ENCODE measurements at places on chromosomes 2 and 18.

- peak overlapping the region; percentile 8 for H3K4me3 ChIP-seq
- H3K27me3 ChIP-seq = no peaks in the 10 kb centered on the region
- no peaks in the 10 kb centered on the region for H3K36me3 ChIP-seq
- peak overlapping the region; percentile 59 for H3K27ac ChIP-seq
Measured at GRCh38 chr2:85996591-85996990, 107.8 kb upstream of the ST3GAL5 start.

GRCh38 chr2:210557721-210558120 lies 1.3 kb downstream of the CPS1 start:
- no peak overlapping the region for H3K4me3 ChIP-seq
- peaks cover 5% of the 10 kb centered on the region for H3K27me3 ChIP-seq
- H3K4me1 ChIP-seq = no peaks in the 10 kb centered on the region
- DNase-seq = no peak
- H3K36me3 ChIP-seq = no peaks in the 10 kb centered on the region
- H3K27ac ChIP-seq = no peak overlapping the region

GRCh38 chr2:14234911-14235310 lies 397.6 kb upstream of the LRATD1 start:
- DNase-seq = no peak
- no peak overlapping the region for H3K4me3 ChIP-seq
- no peaks in the 10 kb centered on the region for H3K36me3 ChIP-seq
- no peaks in the 10 kb centered on the region for H3K27me3 ChIP-seq
- no peak overlapping the region for H3K27ac ChIP-seq

GRCh38 chr18:25876330-25876948 lies 214.0 kb downstream of the SS18 start:
- H3K27me3 ChIP-seq = peaks cover 8% of the 10 kb centered on the region
- no peak overlapping the region for H3K4me3 ChIP-seq
- H3K36me3 ChIP-seq = no peaks in the 10 kb centered on the region

DNA sequence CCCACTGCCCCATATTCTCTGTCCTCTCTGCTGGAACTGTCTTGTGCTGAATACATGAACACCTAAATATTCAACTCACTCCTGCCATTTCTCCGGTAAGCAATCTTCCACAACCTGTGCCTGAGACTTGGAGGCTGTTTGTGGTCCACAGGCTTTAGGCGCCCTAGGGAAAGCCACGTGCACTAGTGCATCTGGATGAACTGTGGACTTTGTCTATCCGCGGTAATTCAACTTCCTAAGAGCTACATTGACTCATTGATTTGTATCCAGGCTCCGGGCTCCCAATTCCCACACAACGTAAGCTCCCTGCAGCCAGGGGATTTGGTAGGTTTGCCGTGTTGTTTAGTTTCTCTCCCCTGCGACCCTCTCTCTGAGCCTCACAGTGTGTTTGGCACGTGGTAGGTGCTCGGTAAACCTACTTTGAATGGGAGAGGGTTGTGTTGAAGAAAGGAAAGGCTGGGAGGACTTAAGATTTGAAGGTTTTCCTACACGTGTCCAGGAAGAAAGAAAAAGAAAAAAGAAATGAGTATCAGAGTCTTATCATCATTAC lies 718.2 kb downstream of the DPP10 start:
- H3K4me3 ChIP-seq = no peak overlapping the region
- peaks cover 11% of the 10 kb centered on the region for H3K27me3 ChIP-seq
- no peak overlapping the region for H3K27ac ChIP-seq
- no peak for DNase-seq
- H3K36me3 ChIP-seq = no peaks in the 10 kb centered on the region

- H3K4me3 ChIP-seq = no peak overlapping the region
- H3K36me3 ChIP-seq = no peaks in the 10 kb centered on the region
- DNase-seq = no peak
- no peaks in the 10 kb centered on the region for H3K4me1 ChIP-seq
- no peak overlapping the region for H3K27ac ChIP-seq
Measured at GRCh38 chr2:235850771-235851551, 317.2 kb downstream of the GBX2 start.

DNA sequence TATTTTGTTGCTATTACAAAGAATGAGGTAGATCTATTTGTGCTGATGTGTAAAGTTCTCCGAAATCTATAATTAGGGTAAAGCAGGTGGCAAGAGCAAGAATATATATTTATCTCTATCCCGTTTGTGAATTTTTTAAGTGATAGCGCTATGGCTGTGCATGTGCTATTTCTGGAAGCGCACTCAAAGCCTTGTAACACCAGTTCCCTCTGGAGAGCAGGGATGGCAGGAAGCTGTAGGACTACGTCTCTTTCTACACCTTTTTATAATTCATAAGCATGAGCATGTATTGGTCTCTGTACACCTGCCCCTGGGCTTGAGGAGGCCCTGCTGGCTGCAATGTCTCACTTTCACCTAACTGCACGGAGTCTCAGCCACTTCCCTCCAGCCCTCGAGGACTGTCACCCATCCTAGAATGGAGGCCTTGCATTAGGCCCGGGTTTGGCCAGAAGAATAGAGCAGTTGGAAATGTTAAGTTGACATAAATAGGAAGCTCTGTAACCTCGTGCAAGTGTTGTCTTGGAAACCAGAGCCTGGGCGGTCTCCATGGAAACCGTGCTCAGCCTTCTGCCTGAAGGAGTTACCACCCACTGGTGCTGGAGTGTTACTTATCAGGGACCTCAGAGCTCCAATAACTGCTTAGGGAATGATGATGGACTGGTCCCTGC lies 20.9 kb downstream of the ITM2C start:
- H3K27me3 ChIP-seq = no peaks in the 10 kb centered on the region
- H3K4me3 ChIP-seq = no peak overlapping the region
- H3K27ac ChIP-seq = peak overlapping the region; percentile 17
- no peaks in the 10 kb centered on the region for H3K36me3 ChIP-seq

GRCh38 chr2:210558708-210559107 lies 2.3 kb downstream of the CPS1 start:
- no peaks in the 10 kb centered on the region for H3K36me3 ChIP-seq
- no peak overlapping the region for H3K27ac ChIP-seq
- no peak for DNase-seq
- peaks cover 5% of the 10 kb centered on the region for H3K27me3 ChIP-seq
- H3K4me1 ChIP-seq = no peaks in the 10 kb centered on the region
- H3K4me3 ChIP-seq = no peak overlapping the region

DNA sequence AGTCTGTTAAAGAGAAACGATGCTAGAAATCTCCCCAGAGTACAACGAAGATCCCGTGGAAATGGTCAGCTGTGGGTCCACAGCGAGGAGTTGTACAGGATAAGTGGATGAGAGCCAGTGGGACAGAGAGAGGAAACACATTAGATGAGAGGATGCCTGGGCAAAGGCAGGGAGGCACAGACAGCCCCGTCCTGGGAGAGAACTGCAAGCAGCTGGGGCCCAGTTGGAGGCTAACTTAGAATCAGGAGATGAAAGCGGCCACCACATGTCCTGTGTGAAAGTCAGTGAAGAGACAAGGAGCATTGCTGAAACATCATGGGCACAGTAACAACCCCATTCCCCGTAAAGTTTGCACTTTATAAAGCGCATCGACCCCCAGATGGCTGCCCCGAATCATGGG lies 157.5 kb downstream of the RAPGEF4 start:
- H3K4me1 ChIP-seq = no peaks in the 10 kb centered on the region
- H3K27me3 ChIP-seq = peaks cover 11% of the 10 kb centered on the region
- no peaks in the 10 kb centered on the region for H3K36me3 ChIP-seq
- no peak for DNase-seq
- H3K4me3 ChIP-seq = no peak overlapping the region

GRCh38 chr18:63730773-63731172 lies 28.0 kb downstream of the SERPINB11 start:
- H3K27ac ChIP-seq = no peak overlapping the region

DNA sequence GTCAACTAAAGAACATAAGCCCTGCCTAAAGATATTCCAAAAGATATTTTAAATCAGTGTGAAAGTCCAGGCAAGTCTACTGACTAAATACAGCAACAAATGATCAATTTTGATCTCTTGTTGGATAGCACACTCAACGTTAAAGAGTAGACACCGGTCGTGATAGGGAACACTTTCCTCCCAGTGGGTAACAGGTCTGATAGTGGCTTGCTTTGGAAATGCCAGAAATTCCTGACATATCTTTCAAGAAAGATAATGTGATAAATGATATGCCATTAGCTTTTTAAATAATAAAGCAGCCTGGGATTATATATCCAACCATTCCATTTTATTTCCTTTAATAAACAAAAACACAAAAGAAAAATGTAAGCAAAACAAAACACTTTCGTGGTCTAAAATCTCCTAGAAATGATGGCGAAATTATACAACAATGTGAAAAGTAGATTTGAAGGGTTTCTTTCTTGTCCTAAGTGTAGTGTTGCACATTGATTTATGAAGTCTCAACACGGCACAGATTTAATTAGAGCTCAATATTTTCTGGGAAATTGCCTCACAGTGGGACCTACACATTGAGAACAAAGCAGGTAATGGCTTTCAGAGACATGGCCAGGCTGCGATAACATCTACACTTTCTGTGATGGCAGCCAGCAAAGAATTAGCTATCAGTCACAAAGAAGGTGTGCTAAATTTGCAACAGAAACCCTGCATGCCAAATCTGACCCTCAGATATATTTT lies 158.6 kb downstream of the PPP1R1C start:
- no peaks in the 10 kb centered on the region for H3K36me3 ChIP-seq
- no peaks in the 10 kb centered on the region for H3K27me3 ChIP-seq
- no peak overlapping the region for H3K27ac ChIP-seq
- DNase-seq = no peak

- H3K4me1 ChIP-seq = peaks cover 8% of the 10 kb centered on the region
- H3K27ac ChIP-seq = no peak overlapping the region
- no peak for DNase-seq
- H3K36me3 ChIP-seq = no peaks in the 10 kb centered on the region
Measured at GRCh38 chr18:10059610-10060468, 146.0 kb downstream of the VAPA start.

DNA sequence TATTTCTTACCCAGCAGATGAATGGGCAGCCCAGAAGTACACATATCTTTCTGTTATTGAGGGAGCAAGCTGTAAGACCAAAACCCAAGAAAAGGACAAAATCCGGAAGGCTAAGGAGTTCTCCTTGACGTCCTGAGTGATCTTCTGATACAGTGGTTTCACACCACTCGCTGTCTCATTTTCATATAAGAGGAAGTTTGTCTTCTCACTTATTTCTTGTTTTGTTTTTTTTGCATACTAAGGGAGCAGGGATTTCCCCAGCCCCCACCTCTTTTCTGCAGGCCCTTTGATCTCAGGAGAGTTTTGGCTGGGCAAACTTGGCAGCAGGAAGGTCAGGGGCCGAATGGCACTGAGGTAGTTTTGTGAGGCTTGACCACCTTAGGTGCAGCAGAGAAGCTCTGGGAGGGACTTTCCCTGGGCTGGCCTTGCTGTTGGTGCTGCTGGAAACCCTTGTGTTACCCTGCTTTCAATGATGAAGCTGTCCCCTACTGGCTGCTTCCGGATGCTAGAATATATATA lies 13.3 kb downstream of the CHRNA1 start:
- peak; percentile 74 for DNase-seq
- H3K36me3 ChIP-seq = no peaks in the 10 kb centered on the region
- no peaks in the 10 kb centered on the region for H3K27me3 ChIP-seq
- H3K4me3 ChIP-seq = peak overlapping the region; percentile 55
- H3K27ac ChIP-seq = peak overlapping the region; percentile 98

DNA sequence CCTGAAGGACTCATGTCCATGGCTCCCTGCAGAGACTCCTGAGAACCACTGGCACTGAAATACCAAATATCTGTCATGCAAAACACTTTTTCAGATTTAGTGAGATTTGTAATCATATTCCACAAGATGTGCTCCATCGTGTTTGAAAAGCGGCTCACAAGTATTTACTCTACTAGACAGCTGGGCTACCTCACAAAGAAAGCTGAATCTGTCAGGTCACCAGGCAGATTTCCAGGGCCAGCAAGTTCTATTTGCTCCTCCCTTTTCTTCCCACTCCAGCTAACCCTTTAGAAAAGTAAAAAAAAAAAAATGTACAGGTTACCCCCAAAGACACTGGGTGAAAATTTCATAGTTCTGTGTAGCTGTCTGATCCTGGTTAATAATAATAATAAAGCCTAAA lies 22.9 kb downstream of the WIPF1 start:
- H3K36me3 ChIP-seq = peaks cover 35% of the 10 kb centered on the region
- H3K4me3 ChIP-seq = no peak overlapping the region
- H3K27ac ChIP-seq = no peak overlapping the region

GRCh38 chr2:47145466-47145865 lies 9.6 kb downstream of the STPG4 start:
- no peak overlapping the region for H3K4me3 ChIP-seq
- peaks cover 27% of the 10 kb centered on the region for H3K36me3 ChIP-seq
- no peaks in the 10 kb centered on the region for H3K27me3 ChIP-seq
